ENCODE measurements at places on chromosomes 5 and 9.

- H3K36me3 ChIP-seq = peaks cover 55% of the 10 kb centered on the region
- no peak overlapping the region for H3K4me3 ChIP-seq
- peaks cover 57% of the 10 kb centered on the region for H3K4me1 ChIP-seq
- no peaks in the 10 kb centered on the region for H3K27me3 ChIP-seq
Observed at GRCh38 chr5:95810305-95811125, 12.0 kb downstream of the GLRX start.

DNA sequence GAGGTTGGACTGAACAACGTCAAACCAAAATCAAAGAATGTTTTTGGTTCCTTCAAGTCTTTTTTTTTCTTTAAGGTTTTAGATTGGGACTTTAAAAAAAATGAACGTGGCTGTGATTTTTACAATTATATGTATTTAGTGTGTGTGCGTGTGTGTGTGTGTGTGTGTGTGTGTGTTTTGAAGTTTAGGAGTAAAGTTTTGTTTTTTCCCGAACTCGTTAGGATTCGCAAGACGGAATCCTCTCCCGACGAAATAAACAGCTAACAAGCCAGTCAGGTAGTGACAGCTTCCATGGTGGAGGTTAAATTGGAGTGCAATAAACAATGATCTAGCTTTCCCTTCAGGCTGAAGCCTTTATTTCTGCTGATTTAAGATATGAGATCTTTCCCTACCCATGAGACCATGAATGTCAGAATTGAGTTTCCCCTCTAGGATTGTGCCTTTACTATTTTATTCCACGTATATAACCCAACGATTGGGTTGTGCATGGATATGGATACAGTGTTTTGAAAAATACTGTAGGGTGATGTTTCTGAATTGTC, 1.2 kb downstream of the KIAA1958 start:
- H3K27me3 ChIP-seq = no peaks in the 10 kb centered on the region
- peaks cover 15% of the 10 kb centered on the region for H3K36me3 ChIP-seq
- DNase-seq = no peak
- H3K4me3 ChIP-seq = peak overlapping the region; percentile 85
- peak overlapping the region; percentile 72 for H3K27ac ChIP-seq

GRCh38 chr5:66323529-66323895, 179.4 kb downstream of the SREK1 start:
- no peaks in the 10 kb centered on the region for H3K4me1 ChIP-seq
- no peaks in the 10 kb centered on the region for H3K27me3 ChIP-seq
- H3K27ac ChIP-seq = no peak overlapping the region
- no peak overlapping the region for H3K4me3 ChIP-seq

DNA sequence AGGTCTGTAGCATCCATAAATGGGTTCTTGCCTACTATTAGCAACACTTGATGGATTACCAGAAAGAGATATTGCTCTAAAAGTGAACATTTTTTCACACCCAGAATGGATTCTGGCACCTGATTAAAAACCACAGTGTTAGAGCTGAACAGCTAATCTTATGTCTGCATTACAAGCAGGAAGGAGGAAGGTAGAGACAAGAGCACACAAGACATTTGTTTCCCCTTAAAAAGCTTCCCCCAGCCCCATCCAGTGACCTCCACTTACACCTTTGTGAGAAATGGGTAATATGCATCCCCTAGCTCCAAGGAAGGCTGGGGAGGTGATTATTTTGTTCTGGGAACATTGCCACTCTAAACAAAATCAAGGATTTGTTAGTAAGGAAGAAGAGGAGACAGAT, 12.0 kb upstream of the TRIM36 start:
- H3K27me3 ChIP-seq = no peaks in the 10 kb centered on the region
- H3K4me1 ChIP-seq = no peaks in the 10 kb centered on the region
- no peak for DNase-seq

GRCh38 chr9:27540502-27540901, 10.9 kb upstream of the MOB3B start:
- no peaks in the 10 kb centered on the region for H3K4me1 ChIP-seq
- no peak for DNase-seq
- H3K27me3 ChIP-seq = no peaks in the 10 kb centered on the region
- no peak overlapping the region for H3K27ac ChIP-seq
- no peak overlapping the region for H3K4me3 ChIP-seq

- no peak overlapping the region for H3K27ac ChIP-seq
- H3K27me3 ChIP-seq = peaks cover 4% of the 10 kb centered on the region
- no peak for DNase-seq
- no peak overlapping the region for H3K4me3 ChIP-seq
Observed at GRCh38 chr5:56464935-56465768, 232.0 kb upstream of the ANKRD55 start.

- no peak overlapping the region for H3K4me3 ChIP-seq
- no peaks in the 10 kb centered on the region for H3K36me3 ChIP-seq
- no peak for DNase-seq
Observed at GRCh38 chr5:72991394-72991793, 35.6 kb downstream of the FCHO2 start.

- H3K27ac ChIP-seq = no peak overlapping the region
- H3K4me3 ChIP-seq = no peak overlapping the region
- no peak for DNase-seq
- no peaks in the 10 kb centered on the region for H3K4me1 ChIP-seq
- H3K27me3 ChIP-seq = no peaks in the 10 kb centered on the region
Observed at GRCh38 chr5:27103486-27103885, 65.1 kb upstream of the CDH9 start.

DNA sequence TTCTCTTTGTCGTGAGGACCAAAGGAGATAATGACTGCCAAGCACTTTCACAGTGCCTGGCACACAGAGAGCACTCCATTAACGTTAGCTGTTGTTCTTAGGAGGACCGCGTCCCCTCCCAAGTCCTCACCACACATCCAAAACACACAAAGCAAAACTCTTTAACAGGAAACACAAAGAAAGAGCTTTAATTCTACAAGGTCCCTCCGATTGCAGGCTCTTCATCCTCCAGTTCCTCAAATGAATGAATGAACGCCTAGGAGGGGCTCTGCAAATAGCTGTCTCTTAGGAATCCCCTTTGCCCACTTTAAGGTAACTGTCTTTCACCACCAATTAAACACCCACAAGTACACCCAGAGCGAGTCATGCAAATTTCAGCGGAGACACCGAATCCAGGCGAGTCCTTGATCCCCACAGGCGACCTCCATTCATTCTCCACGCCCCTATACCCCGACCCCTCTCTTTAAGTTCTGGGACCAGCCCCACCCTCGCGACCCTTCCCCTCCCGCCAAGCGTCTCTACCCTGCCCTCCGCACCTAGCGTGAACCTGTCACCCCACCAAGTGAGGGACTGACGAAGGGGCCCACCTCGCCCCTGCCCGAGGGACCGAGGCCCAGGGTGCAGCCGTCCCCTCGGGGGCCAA, 644 bp downstream of the TSC1 start:
- H3K27ac ChIP-seq = peak overlapping the region; percentile 68
- peaks cover 25% of the 10 kb centered on the region for H3K4me1 ChIP-seq
- H3K4me3 ChIP-seq = peak overlapping the region; percentile 87
- no peaks in the 10 kb centered on the region for H3K27me3 ChIP-seq
- DNase-seq = no peak

DNA sequence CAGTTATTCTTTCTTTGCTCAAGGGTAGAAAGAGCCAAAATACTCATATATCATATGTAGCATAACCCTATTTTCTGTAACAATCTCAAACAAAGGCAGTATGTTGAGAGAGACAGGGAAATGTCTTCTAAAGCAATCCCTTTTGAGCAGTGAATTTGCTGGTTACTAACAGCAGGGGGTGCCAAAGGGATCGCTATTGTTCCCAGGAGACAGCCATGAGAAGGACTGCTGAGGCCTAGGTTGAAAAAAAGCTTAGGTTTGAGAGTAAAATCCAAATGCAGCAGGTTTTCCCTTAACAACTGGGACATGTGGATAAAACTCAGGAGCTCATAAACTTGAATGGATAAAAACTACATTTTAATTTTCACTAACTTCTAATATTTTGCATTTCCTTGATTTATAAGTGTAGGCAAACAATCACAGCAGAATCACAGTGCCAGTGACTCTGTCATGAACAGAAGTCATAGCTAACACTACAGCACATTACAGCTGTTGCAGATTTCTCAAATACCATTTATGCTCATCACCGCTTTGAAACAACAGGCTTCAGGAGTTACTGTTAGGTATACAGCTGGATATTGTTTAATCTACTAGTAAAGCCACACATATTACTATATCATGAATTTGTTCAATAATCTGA, 148.4 kb downstream of the MAPKAP1 start:
- no peaks in the 10 kb centered on the region for H3K4me1 ChIP-seq
- H3K4me3 ChIP-seq = no peak overlapping the region
- peak; percentile 63 for DNase-seq
- peaks cover 36% of the 10 kb centered on the region for H3K36me3 ChIP-seq
- H3K27ac ChIP-seq = no peak overlapping the region

- no peaks in the 10 kb centered on the region for H3K4me1 ChIP-seq
- no peak for DNase-seq
- H3K36me3 ChIP-seq = no peaks in the 10 kb centered on the region
- no peak overlapping the region for H3K4me3 ChIP-seq
Observed at GRCh38 chr5:116046261-116046660, 14.0 kb downstream of the ARL14EPL start.

DNA sequence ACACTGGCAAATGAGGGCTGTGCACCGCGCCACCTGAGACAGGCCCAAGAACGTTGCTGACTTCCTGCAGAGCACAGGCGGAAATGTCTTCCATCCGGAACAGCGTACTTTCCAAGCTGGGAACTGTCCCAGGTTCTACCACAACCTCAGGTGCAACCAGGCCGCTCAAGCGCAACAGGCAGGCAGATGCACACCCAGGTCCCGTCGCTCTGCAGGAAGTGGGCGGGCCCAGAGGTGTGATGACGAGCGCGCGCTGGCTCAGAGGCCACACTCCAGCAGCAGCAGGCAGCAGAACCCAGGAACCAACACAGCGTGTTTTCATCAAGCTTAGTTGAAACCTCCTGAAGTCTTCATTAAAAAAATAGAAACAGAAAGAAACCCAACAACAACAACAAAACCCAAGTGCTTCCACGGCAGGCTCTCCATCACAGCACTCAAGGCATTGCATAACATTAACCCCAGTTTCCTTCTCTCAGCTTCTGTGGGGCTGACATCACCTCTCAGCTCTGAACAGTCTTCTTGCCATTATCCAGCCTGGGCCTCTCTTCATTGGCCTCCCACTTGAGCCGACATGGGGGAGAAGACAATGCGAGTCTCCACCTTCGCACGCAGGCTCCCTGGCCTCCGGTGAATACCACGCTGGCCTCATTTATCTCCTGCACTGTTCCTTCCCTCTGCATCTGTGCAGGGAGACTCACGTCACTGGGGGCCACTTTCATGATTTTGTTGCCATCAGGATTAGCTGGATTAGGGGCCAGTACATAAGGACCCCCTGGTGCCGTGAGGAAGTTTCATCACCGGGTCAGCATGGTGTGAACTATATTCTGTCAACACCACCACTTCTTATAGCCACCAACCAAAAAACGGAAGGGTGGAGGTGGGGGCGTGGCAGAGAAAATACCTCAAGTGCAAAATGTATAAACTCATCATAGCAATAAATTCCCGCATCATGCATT, 22.1 kb downstream of the PTCH1 start:
- H3K4me1 ChIP-seq = no peaks in the 10 kb centered on the region
- H3K27me3 ChIP-seq = no peaks in the 10 kb centered on the region
- peak; percentile 18 for DNase-seq
- no peak overlapping the region for H3K4me3 ChIP-seq

GRCh38 chr5:59831326-59832010, 62.1 kb downstream of the PDE4D start:
- no peaks in the 10 kb centered on the region for H3K27me3 ChIP-seq
- no peaks in the 10 kb centered on the region for H3K36me3 ChIP-seq
- no peak overlapping the region for H3K4me3 ChIP-seq
- no peaks in the 10 kb centered on the region for H3K4me1 ChIP-seq

- H3K4me3 ChIP-seq = no peak overlapping the region
- H3K27me3 ChIP-seq = no peaks in the 10 kb centered on the region
- H3K36me3 ChIP-seq = no peaks in the 10 kb centered on the region
- no peak for DNase-seq
- no peaks in the 10 kb centered on the region for H3K4me1 ChIP-seq
- H3K27ac ChIP-seq = no peak overlapping the region
Observed at GRCh38 chr9:18855656-18856055, 177.4 kb downstream of the SAXO1 start.

DNA sequence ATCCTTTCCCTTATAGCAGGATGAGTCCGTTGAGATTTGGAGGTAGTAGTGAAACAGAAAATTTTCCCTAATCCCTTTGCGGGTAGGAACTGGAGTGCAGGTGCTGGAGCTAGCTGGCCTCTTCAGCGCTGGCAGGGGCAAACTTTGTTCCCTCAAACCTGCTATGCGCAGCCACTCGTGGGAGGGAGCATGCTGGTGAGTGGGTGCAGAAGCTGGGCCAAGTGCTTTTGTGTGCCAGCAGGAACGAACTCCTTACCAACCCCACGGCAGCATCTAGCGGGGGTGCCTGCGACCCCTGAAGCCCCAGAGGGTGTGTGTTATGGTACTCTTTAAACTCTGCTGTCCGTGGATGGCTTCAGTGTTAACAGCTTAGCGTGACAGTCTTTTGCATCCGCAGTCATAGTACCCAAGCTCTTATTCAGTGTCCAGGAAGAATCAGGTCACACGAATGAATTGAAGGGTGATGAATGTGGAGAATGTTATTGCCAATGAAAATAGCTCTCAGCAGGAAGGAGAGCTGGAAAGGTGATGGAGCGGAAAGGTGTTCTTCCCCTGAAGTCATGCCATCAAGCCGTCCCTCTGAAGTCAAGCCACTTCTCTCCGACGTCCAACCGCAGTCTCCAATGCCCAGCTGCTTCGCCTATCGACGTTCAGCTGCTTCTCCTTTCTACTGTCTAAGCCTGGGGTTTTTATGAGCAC, 1445.1 kb upstream of the CDH9 start:
- DNase-seq = no peak
- no peaks in the 10 kb centered on the region for H3K4me1 ChIP-seq
- H3K27ac ChIP-seq = no peak overlapping the region
- no peaks in the 10 kb centered on the region for H3K36me3 ChIP-seq
- H3K27me3 ChIP-seq = no peaks in the 10 kb centered on the region
- no peak overlapping the region for H3K4me3 ChIP-seq

- no peaks in the 10 kb centered on the region for H3K4me1 ChIP-seq
- no peaks in the 10 kb centered on the region for H3K27me3 ChIP-seq
- DNase-seq = no peak
- H3K27ac ChIP-seq = no peak overlapping the region
- H3K36me3 ChIP-seq = no peaks in the 10 kb centered on the region
Observed at GRCh38 chr5:168746893-168747640, 167.9 kb upstream of the PANK3 start.

GRCh38 chr5:97009212-97009898, 73.5 kb downstream of the LNPEP start:
- H3K4me3 ChIP-seq = no peak overlapping the region
- peaks cover 66% of the 10 kb centered on the region for H3K36me3 ChIP-seq
- H3K4me1 ChIP-seq = peaks cover 7% of the 10 kb centered on the region
- DNase-seq = no peak

DNA sequence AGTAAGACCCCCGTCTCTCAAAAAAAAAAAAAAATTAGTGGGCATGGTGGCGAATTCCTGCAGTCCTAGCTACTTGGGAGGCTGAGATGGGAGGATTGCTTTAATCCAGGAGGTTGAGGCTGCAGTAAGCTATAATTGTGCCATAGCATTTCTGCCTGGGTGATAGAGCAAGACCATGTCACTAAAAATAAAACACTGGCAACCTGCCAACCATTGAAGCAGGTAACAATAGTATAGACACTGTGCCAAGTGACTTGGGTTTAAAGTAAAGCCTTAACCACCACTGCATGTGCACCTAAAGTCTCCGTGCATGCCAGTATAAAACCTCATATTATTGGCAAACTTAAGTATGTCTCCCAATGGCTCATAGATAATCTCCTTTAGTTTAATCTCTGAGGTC, 3.4 kb upstream of the APBA1 start:
- H3K36me3 ChIP-seq = no peaks in the 10 kb centered on the region
- H3K27ac ChIP-seq = no peak overlapping the region
- no peak overlapping the region for H3K4me3 ChIP-seq
- H3K27me3 ChIP-seq = no peaks in the 10 kb centered on the region

All from DND-41 (cell line).